Esophagus squamous epithelium (tissue), 5 donors: ENCODE measurements at places on chromosomes 6 and 20.

DNA sequence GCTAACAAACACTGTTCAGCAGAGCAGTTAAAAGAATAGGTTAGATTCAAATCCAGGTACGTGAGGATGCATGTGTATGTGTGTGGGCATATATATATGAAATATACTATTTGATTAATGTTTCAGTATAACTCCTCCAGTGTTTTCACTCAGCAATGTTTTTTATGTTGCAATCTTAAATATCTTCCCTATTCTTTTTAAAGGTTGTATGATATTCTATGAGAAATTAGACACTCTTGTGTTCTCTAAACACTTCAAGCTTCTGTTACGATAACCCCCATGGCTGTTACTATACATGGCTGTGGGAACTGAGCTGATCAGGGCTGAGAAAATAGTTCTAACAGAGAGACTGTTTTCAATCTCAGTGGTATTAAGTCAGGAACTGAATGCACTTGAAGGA lies 421.0 kb downstream of the CBLN4 start:
- no peak for DNase-seq

DNA sequence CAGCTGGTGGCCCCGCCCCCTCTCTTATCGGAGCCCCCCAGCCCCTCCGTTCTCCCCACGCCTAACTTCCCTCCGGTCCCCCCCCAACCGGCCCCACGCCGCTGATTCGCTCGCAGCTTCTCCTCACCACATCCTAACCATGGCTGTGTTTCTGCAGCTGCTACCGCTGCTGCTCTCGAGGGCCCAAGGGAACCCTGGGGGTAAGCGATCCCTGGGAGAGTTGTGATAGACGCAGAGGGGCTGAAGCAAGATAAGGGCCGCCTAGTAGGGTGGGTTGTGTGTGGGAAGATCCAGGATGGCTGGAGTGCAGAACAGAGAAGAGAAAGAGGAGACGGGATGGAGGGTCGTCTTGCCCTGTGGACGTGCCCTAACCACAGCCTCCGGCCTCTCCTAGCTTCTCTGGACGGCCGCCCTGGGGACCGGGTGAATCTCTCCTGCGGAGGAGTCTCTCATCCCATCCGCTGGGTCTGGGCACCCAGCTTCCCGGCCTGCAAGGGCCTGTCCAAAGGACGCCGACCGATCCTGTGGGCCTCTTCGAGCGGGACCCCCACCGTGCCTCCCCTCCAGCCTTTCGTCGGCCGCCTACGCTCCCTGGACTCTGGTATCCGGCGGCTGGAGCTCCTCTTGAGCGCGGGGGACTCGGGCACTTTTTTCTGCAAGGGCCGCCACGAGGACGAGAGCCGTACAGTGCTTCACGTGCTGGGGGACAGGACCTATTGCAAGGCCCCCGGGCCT lies at the start of gene MPIG6B:
MPIG6B (plus strand) TSS at position 129 of the 735 bp plus-strand sequence; CDS start at position 140, 11 bp downstream.
- no peak for DNase-seq

DNA sequence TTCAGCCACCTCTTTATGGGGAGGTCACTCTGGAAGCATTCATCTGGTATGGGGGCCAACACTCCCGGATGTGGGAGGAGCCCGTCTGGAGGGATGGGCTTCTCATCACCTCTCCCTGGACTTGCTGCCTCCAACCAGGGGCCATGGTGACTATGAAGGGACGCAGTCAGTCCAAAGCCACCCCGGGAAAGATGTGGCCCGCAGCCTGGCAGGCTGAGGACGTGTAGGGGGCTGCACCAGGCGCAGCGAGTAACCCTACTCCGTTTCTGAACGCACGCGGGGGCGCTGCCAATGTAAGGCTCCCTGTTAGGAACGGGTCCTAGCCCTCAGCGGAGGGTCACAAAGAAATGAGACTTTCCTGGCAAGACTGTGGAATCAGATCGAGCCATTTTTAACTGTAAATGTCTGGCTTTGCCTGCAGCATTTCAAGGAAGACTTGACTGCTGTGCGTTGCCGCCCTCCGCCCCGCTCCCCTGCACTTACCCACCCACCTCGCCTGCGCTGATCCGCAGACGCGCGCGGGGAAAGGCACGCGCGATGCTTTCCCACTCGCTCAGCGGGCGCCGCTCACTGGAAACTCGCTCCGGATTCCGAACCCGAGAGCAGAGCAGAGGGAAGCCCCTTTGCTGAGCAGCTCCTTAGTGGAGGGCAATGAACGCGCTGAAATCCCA lies 55.1 kb downstream of the IL20RA start:
- no peak for DNase-seq

DNA sequence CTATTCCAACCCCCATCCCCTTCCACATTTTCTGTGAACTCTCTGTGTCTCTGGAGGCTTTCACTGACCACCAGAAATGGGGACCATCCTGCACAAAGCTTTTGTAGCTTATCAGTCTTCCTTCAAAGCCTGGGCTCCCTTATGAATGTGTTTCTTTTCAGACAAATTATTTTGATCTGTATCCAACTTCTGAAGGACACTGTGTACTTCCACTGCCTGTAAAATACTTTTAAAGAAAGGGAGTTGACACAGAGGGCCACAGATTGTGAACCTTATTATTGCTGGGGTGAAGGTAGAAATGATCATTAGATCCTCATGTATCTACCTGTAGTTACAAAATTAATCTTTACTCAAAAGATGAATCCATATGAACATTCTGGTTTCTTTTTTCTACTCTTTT lies 135.6 kb downstream of the CARMIL1 start:
- DNase-seq, result no peak

GRCh38 chr20:35232575-35232974 lies 6.1 kb downstream of the MMP24 start:
- no peak for DNase-seq

DNA sequence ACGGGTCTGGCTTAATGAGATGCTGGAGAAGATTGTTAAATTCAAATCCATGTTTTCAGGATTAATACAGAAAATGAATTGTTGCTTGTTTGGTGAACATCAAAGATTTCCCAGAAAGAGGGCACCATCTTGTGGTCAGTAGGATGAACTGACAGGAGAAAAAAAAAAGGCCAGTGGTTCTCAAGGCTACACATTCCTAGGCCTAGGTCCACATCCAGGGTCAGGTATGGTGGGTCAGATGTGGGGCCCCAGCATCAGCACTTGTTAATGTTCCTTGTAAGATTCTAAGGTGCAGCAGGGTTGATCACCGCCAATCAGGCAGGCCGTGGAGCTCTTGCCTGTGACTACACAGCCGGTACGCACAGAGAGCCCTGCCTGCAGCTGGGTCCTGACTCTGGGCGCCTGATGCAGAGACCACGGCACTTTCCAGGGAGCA lies 34.0 kb upstream of the FOXO3 start:
- no peak for DNase-seq

DNA sequence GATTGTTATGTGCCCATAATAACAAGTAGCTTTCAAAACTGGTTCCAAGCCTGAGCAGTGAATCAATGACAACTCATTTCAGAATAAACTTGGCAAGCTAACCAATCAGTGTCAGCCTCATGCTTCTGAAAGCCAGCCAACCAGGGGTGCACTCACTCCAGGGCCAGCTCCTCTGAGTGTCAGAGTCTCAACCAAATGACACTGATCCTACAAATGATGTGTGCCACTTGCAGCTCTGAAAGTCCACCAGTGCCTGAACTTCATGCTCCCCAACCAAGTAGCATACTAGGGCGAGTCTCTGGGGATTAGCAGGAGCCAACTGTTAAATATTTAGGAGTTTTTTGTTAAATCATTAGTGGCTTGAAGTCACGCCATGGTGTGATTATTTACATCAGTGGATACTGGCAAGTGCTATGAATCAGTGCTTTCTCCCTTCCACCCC lies 4.5 kb downstream of the IYD start:
- DNase-seq, result no peak

GRCh38 chr6:170018936-170019817 lies 267.8 kb downstream of the ERMARD start:
- no peak for DNase-seq

- no peak for DNase-seq
Observed at GRCh38 chr20:4089756-4090487, 74.6 kb upstream of the RNF24 start.

DNA sequence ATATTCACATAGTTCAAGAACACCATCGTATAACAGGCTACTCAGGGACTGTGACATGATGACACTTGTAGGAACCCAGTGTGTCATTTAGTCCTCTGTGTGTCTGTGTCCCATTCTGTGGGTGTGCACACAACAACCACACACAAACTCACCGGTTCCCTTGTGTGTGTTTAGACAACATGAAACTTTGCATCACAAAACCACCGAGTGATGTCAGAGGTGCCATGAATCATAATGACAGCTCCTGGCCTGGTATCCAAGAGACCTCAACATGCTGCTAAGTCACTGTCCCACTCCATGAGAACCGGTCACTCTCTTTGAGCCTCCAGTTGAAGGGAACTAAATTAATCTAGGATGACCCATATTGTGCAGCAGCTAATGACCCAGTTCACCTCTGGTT lies 421.3 kb downstream of the PREX1 start:
- DNase-seq, result no peak

DNA sequence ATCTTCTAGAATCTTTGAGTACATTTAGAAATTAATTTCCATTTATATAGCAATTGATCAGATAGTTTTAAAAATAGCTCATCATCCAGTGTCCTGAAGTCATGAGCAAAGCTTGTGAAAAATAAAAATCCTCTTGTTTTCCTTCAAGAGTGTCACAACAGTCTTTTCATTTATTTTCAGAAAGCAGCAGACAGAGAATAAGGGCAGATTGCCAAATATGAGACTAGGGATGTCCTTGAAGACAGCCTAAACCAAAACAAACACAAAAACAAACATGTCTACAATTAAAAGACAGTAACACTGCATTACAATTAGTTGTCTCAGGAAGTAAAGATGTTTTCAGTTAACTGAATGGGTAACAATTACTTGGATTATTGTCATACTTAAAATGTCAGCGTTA lies 682.8 kb downstream of the TFAP2A start:
- DNase-seq, result no peak

- DNase-seq, result no peak
Observed at GRCh38 chr6:90053614-90054013, 159.3 kb downstream of the GJA10 start.

DNA sequence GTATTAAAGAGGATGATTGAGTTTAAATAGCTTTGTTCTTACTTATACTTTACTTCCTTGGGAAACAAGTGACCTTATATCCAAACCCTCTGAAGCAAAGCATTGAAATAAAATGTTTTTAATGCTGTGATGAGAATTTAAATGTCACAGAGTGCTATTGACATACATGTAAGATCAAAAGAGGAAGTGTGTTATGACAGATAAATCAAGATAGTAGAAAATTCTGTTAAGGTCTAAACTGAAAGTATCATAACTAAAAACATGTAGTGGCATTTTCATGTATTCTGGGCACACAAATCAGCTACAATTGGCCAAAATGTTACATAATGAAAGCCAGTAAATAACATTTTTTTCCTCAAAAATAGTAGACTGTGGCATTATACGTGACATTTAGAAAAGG lies 318.0 kb downstream of the GRIK2 start:
- DNase-seq, result no peak

GRCh38 chr6:9503111-9503761 lies 911.6 kb downstream of the TFAP2A start:
- DNase-seq, result no peak

- DNase-seq, result no peak
Observed at GRCh38 chr6:143656026-143656425, 21.7 kb upstream of the PHACTR2 start.

- no peak for DNase-seq
Observed at GRCh38 chr6:70371454-70372105, 41.7 kb upstream of the FAM135A start.

GRCh38 chr6:170243386-170243785 lies 47.5 kb downstream of the DLL1 start:
- DNase-seq, result no peak

DNA sequence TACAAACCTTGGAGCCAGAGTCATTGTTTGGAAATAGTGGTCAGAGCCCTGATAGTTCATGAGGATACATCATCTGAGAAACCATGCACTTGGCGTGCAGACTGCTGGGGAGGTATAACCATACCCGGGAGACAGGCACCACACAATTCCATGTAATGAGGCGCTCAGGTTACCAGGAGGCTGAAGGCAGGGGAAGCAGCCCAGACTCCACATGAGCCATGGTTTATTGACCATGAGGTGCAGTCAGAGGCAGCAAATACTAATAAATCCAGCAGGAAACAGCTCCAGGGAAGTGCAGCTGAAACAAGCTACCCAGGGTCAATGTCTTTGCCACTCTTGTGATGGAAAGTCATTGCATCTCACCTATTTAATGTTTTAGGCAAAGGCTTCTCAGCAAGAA lies 156.0 kb downstream of the TBC1D7 start:
- DNase-seq, result no peak

DNA sequence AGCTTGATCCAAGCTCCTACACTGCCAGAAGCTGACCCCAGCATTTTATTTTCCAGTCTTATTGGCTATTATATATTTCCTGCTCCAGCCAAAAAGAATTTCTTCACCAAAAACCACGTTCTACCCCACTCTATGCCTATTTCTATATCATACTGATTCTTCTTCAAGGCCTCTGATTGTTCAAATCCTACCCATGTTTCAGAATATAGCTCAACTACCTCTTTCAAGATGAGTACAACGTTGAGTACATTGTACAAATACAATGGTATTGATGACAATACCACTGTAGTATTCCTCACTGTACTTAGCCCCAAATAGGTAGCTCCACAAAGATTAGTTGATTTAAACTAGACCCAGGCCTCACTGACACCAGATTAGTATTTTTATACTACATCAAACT lies 31.0 kb downstream of the ASCC3 start:
- no peak for DNase-seq
